ENCODE measurements at places on chromosomes 16 and 17.

- no peaks in the 10 kb centered on the region for H3K36me3 ChIP-seq
- DNase-seq, result peak; percentile 93
- H3K27ac ChIP-seq, result peak overlapping the region; percentile 95
Observed at GRCh38 chr17:45172541-45173286, 11.0 kb downstream of the HEXIM2 start.

DNA sequence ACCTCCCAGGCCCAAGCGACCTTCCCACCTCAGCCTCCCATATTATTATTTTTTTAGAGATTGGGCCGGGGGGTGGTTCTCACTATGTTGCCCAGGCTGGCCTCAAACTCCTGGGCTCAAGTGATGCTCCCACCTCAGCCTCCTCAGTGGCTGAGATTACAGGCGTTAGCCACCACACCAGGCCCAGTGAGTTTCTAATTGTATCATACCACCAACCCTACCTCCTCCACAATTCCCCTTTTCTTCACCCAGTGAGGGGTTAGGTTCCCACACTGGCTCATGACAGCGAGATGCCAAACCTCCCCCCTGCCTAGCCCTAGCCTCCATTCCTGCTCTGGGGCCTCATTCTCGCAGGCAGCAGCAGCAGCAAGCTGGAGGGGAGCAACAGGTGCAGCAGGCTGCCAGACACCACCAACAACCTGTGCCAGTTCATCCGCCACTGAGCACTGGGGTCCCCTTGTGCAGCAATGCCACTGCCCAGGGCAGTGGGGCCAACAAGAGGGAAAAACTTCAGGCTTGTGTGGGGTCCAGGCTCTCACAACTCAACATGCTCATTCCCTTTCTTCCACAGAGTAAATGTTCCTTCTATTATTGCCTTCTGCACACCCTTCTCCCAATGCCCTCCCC is 9.1 kb downstream of the ATP6V0D1 start:
- H3K27me3 ChIP-seq, result no peaks in the 10 kb centered on the region
- H3K27ac ChIP-seq, result no peak overlapping the region
- H3K4me3 ChIP-seq, result no peak overlapping the region
- DNase-seq, result no peak

GRCh38 chr17:61002316-61002736 is 324.7 kb downstream of the BCAS3 start:
- no peaks in the 10 kb centered on the region for H3K4me1 ChIP-seq
- H3K27ac ChIP-seq, result no peak overlapping the region
- H3K27me3 ChIP-seq, result no peaks in the 10 kb centered on the region
- DNase-seq, result no peak
- no peak overlapping the region for H3K4me3 ChIP-seq

DNA sequence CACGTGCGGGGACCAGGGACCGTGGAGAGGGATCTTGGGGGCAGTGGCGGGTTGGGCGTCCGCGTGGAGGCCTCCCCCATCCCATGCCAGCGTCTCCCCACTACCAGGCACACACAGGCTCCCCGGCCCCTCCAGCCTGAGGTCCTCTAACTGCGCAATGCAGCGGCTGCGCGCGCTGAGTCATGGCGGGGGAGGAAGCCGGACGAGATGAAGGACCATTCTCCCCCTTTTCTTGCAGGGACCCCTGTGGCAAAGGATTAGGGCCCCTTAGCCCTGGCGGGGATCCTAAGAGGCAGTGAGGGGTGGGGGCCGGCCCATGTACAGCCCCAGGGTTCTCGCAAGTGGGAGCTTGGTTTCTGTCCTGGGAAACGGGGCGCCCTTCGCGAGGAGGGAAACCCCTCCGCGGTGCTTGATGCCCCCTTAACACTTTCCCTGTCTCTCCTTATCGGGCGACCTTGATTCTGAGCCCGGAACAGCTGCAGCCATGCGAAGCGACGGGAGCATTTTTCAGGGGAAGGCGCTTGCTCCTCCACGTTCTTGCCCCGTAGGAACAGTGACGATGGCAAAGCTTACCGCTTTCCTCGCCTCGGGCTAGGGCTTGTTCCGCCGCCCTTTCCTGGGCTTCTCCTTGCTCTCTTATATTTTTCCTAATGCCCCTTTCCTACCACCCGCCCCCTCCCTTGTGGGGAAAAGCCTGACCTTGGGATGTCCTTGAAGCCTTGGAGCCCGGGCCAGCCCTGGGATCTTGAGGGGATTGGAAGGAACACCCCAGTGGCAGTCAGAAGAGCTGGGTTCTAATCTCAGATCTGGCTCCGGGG is 592 bp downstream of the ALDOA start:
- peaks cover 22% of the 10 kb centered on the region for H3K4me1 ChIP-seq
- peak overlapping the region; percentile 97 for H3K27ac ChIP-seq
- H3K27me3 ChIP-seq, result no peaks in the 10 kb centered on the region
- DNase-seq, result no peak
- H3K4me3 ChIP-seq, result peak overlapping the region; percentile 92

DNA sequence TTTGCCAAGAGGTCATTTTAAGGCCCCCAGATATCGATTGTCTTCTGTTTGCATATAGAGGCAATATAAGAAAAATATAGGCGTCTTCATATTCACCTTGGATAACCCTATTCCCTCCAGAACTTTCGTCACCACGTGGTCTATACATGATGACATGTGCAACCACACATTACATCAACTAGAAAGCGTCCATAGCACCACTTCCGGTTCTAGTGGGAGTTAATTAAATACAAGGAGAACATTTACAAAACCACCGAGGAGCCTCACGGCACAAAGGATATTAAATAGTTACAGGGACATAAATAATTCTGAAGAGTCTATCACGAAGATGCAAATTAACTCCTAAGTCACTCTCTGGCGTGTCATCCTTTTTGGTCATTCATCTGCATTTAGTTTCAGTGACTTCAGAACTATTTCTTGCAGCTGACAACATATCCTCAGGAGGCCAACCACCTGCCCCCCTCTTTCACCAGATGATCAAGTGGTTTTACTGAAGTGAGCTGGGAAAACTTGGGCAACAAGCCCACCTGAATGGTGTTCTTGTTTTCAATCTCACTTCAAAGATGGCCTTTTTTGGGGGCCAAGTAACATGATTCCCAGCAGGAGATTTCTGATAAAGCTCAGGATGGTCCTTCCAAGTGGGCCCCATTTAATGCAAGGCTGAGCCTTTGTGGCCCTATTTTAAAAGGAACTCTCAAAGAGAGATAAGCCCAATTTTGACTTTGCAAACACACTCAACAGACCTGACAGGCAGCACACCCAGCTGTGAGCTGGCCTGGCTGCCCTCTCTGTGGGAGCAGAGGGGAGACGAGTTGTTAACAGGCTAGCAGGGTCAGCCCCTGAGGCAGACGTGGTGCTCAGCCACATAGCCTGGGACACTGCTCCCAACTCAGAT is 15.3 kb downstream of the CMTM3 start:
- H3K27me3 ChIP-seq, result no peaks in the 10 kb centered on the region
- peak overlapping the region; percentile 51 for H3K27ac ChIP-seq
- H3K4me1 ChIP-seq, result no peaks in the 10 kb centered on the region
- no peak overlapping the region for H3K4me3 ChIP-seq
- DNase-seq, result no peak

DNA sequence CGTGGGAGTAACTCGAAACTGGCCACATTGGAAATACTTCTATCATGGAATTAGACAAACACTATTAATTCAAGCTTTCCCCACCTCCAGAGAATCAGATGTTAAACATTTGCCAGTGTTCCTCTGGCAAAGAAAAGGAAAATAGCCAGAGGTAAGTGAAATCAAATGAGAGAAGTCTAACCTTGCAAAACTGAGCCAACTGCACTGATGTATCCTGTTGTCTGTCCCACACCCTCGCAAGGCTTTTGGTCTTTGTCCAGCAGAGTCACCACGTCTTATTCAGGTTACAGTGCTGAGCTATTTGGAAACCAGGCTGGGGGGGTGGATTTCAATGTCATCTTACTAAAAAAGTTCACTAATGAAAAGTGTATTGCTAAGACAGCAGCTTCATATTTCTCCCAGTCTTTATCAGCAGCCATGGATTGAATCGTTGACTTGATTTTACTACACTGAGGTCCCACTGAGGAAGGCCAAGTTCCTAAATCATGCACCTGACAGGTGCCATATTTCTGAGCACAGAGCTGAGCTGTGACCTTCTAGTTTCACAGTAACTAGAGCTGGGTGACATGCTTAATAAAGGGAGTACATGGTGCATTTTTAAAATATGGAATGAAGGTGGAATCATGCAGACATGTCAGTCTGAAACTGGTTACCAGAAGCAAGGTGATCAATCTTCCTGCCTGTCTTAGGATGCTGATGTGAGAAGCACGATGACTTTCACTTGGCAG is 85.2 kb upstream of the HSBP1 start:
- H3K36me3 ChIP-seq, result no peaks in the 10 kb centered on the region
- DNase-seq, result no peak
- H3K4me3 ChIP-seq, result no peak overlapping the region

GRCh38 chr17:65292430-65292829 is 155.3 kb downstream of the RGS9 start:
- no peaks in the 10 kb centered on the region for H3K27me3 ChIP-seq
- no peak overlapping the region for H3K27ac ChIP-seq

GRCh38 chr17:62628831-62629555 is 1.5 kb downstream of the MRC2 start:
- H3K27ac ChIP-seq, result peak overlapping the region; percentile 98
- no peaks in the 10 kb centered on the region for H3K27me3 ChIP-seq
- DNase-seq, result no peak

- H3K4me1 ChIP-seq, result no peaks in the 10 kb centered on the region
- peaks cover 47% of the 10 kb centered on the region for H3K36me3 ChIP-seq
- H3K4me3 ChIP-seq, result no peak overlapping the region
- no peak overlapping the region for H3K27ac ChIP-seq
- no peak for DNase-seq
Observed at GRCh38 chr17:64573214-64573613, 66.4 kb downstream of the CEP95 start.

- H3K36me3 ChIP-seq, result no peaks in the 10 kb centered on the region
- H3K4me3 ChIP-seq, result peak overlapping the region; percentile 62
- peaks cover 27% of the 10 kb centered on the region for H3K4me1 ChIP-seq
- peak; percentile 84 for DNase-seq
- H3K27me3 ChIP-seq, result no peaks in the 10 kb centered on the region
Observed at GRCh38 chr17:78313735-78314648, 45.9 kb downstream of the SOCS3 start.

GRCh38 chr17:72440961-72441360 is 320.1 kb downstream of the SOX9 start:
- H3K27ac ChIP-seq, result no peak overlapping the region
- DNase-seq, result no peak
- no peaks in the 10 kb centered on the region for H3K36me3 ChIP-seq
- no peaks in the 10 kb centered on the region for H3K27me3 ChIP-seq
- H3K4me1 ChIP-seq, result no peaks in the 10 kb centered on the region

- no peaks in the 10 kb centered on the region for H3K36me3 ChIP-seq
- peak overlapping the region; percentile 6 for H3K4me3 ChIP-seq
- H3K27ac ChIP-seq, result no peak overlapping the region
- H3K27me3 ChIP-seq, result no peaks in the 10 kb centered on the region
- DNase-seq, result no peak
Observed at GRCh38 chr16:50841081-50841886, 99.4 kb downstream of the CYLD start.

GRCh38 chr16:67546761-67547422 is 15.4 kb upstream of the CTCF start:
- no peak overlapping the region for H3K4me3 ChIP-seq
- no peaks in the 10 kb centered on the region for H3K27me3 ChIP-seq
- peaks cover 6% of the 10 kb centered on the region for H3K4me1 ChIP-seq
- H3K36me3 ChIP-seq, result peaks cover 54% of the 10 kb centered on the region
- peak; percentile 85 for DNase-seq
- peak overlapping the region; percentile 23 for H3K27ac ChIP-seq

- no peak overlapping the region for H3K4me3 ChIP-seq
- no peak for DNase-seq
- no peaks in the 10 kb centered on the region for H3K4me1 ChIP-seq
- no peaks in the 10 kb centered on the region for H3K27me3 ChIP-seq
- no peak overlapping the region for H3K27ac ChIP-seq
Observed at GRCh38 chr17:38740044-38740443, 8.1 kb downstream of the PCGF2 start.

GRCh38 chr17:50350733-50351132 is 4.8 kb downstream of the XYLT2 start:
- peaks cover 25% of the 10 kb centered on the region for H3K36me3 ChIP-seq
- H3K4me1 ChIP-seq, result peaks cover 10% of the 10 kb centered on the region
- H3K27me3 ChIP-seq, result no peaks in the 10 kb centered on the region
- DNase-seq, result no peak

- no peaks in the 10 kb centered on the region for H3K4me1 ChIP-seq
- H3K27ac ChIP-seq, result no peak overlapping the region
- DNase-seq, result peak; percentile 56
- H3K4me3 ChIP-seq, result no peak overlapping the region
- no peaks in the 10 kb centered on the region for H3K27me3 ChIP-seq
Observed at GRCh38 chr17:58303971-58304749, 23.4 kb upstream of the MPO start.

DNA sequence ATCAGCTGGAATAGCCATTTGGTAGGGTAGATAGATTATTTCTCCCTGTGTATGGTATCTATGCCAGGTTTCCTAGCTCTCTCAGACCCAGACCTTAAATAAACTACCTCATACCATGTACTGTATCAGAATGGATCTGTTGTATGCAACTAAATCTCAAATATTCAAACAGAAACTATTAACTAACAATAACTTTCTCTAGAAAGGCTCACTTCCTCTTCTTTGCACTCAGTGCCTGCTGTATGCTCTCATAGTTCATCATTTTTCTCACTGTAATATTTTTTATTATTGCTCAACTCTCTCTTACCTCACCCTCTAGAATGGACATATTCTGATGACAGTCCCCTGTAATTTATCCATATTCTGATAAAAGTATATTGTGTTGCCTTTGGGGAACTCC is 182.4 kb downstream of the TOX3 start:
- no peak overlapping the region for H3K27ac ChIP-seq
- H3K36me3 ChIP-seq, result no peaks in the 10 kb centered on the region
- H3K4me3 ChIP-seq, result no peak overlapping the region
- H3K4me1 ChIP-seq, result no peaks in the 10 kb centered on the region

DNA sequence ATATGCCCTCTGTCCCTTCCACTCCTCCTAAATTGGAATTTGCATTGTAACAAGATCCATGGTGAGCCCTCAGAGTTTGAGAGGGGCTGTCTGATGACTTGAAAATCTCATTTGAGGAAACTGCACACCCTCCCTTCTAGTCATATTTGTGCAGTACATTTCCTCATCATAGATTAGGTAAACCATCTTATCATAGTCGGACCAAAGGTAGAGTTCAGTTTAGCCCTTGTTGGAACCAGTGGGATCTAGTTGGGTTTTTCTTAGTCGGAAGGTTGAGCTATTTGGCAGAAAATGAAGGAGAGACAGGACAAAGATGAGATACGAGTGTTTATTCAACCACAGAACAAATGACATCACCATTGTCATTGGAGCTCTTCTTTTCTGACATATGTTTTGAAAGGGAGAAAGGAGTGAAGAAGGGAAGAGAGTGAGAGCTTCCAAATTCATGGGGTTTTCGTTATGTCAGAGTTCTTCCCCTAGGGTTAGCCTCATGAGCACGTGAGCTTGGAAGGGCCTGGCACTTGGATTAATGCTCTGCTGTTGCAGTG is 15.8 kb upstream of the KRT20 start:
- no peaks in the 10 kb centered on the region for H3K27me3 ChIP-seq
- no peak overlapping the region for H3K27ac ChIP-seq
- no peak for DNase-seq
- H3K36me3 ChIP-seq, result no peaks in the 10 kb centered on the region
- H3K4me1 ChIP-seq, result no peaks in the 10 kb centered on the region
